ACHN (cell line): ENCODE measurements at places on chromosomes 5 and 9.

DNA sequence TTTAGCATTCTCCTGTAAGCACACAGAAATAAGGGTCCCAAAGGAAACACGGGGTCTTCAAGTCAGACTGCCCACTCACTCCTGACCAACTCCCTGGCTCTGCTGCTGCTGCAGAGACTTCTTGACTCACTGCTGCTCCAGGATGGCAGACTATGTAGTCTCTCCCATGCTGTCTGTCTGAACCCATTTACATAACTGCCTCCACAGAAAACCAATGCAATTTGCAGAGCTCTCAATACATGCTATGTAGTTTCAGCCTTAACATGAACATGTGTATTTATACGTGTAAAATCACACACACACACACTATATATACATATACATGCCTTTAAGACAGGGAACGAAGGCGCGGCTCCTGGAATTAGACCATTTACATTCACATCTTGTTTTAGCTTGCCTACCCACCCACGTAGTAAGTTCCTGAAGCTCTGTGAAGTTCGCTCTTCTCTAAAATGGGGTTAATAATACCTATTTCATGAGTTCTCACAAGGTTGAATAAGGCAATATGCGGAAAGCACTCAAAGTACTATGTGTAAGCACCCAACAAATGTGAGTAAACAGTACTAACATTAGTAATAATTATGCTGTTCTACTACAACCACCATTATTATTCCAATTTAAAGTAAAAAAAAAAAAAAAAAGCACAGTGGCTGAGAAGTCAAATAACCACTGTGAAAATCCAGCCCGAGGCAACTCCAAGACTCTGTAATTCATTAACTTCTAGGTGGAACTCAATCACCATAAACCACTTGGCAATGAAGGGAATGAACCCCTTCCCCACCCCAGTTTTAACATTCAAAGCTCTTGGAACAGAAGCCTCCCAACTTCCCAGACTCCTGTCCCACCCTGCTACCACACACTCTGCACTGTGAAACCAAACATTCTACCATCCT, 31.8 kb downstream of the PRELID2 start:
- DNase-seq = no peak

DNA sequence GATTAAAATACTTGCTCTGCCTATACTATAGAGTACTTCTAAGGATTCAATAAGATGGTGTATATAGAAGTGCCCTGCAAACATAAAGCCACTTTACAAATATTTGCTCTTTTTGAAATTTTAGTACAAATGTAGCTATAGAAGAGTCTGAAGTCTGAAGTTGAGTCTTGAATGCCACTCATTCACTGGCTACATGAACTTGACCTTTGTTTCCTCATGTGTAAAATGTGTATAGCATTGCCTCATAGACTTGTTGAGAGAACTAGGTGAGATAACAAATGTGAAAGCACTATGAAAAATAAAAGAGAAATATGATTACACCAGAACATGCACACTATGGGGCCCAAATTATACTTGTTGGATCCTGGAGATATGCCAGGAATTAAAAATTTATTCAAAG, 244.7 kb downstream of the SEC61B start:
- DNase-seq = no peak

GRCh38 chr9:136249877-136250559, 4.4 kb upstream of the QSOX2 start:
- no peak for DNase-seq

DNA sequence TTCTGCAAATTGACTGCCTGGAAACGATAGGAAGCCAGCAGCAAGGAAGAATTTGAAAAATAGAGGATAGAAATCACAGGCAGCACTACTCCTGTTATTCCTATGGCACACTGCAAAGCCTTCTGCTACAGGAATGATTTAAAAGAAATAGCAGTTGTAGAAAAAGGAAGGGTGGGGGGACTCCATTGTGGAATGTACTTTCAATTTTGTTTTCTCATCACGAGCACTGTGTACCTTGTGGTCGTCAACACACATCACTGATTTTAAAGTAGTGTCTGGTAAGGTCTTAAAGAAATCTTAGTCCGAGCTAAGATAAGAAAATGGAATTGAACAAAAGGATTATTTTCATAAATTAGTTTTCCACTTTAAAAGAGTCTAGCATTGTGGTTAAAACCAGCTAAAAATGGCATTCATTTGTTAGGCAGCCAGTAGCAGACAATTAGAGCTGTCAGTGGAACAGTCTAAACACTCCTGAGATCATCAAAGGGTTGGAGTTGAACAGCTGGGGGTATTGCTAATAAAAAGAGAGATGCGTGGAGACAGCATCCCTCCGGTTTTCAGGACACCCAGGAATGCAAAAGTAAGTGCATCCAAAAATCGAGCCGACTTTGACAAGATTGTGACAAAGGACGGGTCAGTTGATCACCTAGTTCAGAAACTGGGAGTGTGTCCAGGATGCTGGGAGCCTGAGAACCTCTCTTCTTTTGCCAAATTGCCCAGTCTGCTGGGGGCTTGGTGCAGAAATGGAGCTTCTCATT, 97.8 kb upstream of the WWC1 start:
- no peak for DNase-seq

- DNase-seq = no peak
Measured at GRCh38 chr9:123248630-123249029, 19.8 kb downstream of the STRBP start.

GRCh38 chr9:13149454-13149853, 130.0 kb downstream of the MPDZ start:
- no peak for DNase-seq

DNA sequence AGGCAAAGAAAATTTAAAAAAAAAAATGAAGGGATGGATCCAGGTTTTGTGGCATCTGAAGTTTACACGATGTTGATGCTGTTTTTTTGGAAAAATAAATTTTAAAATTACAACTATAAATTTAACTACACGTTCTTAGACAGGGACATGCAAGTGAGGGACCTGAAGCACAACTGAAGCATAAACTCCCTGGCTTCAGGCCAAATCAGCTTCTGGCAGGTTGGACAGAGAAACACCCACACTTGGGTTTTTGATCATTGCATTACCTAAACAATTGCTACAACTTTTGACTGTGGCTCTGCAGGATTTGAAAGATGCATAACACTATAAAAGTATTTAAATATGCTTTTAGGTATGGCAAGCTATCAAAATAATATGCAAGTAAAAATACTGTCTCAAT, 1318.3 kb upstream of the DMAC1 start:
- no peak for DNase-seq

- DNase-seq = no peak
Measured at GRCh38 chr9:21434202-21435014, 5.8 kb upstream of the IFNA1 start.

DNA sequence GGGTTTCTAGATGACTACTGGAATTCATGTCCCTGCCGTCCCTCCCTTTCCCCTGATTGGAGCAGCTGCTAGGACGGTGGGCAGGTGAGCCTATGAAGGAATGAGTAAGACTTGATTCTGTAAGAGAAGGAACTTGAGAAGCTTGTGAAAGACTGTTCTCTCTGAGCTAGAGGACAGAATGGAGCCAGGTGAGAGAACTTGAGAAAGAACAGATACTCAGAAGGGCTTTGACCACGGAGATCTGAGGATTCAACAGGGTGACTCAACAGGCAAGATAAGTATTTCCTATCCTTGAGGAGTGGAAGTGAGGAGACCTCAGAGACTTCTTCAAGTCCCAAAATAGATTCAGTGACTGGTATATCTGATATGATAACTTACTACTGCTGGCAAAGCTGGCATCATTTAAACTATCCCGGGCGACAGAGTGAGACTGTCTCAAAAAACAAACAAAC, 41.9 kb downstream of the HSDL2 start:
- no peak for DNase-seq

GRCh38 chr5:23742701-23743100, 235.3 kb downstream of the PRDM9 start:
- DNase-seq = no peak

- DNase-seq = no peak
Measured at GRCh38 chr9:82957529-82958379, 105.2 kb downstream of the RASEF start.

- DNase-seq = peak; percentile 31
Measured at GRCh38 chr5:96721351-96721977, 59.3 kb downstream of the CAST start.

- DNase-seq = no peak
Measured at GRCh38 chr5:14901462-14902051, 30.0 kb upstream of the ANKH start.

DNA sequence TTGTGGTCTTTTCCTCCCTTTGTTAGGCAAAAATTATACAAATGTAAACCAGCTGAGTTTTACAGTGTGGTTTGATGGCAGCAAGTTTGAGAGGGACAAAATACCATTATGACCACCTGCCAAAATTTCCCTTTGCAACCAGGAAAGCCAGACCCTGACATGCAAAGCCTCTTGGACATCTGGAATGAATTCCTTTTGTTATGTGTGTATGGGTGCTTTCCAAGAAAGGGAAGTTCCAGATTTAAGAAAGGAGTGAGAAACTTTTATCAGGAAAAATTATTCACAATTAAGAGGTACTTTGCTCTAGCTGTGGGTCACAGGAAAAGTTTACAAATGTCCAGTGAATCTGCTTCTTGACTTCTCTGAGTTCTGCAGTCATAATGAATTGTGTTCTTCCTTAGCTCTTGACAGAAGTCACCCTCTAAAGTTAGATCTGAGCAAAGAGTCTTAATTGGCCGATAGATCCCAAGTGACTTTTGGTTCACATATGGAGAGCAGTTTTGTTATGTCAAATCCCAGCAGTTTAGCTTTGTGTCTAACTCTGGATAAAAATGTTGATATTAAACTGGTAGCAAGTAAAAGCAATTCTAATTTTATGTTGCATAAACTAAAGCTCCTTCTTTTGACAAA, 295.9 kb upstream of the ZNF608 start:
- DNase-seq = no peak

DNA sequence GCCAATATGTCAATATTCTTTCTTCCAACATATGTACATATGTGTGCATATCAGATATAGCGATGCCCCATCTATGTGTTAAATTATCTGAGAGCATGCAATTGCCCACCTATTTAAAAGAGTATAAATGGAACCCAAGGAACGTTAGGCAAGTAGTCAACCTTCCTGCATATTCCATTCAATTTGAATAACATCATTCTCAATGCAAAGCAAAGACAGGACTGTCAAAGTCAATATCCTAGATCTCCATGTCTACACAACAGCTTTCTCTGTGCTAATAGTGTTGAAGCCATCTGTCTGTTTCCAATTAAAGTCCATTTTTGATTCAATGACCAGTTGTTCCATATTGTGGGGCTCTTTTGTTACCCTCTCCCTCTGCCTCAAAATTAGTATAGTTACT, 85.3 kb upstream of the COX7C start:
- no peak for DNase-seq

DNA sequence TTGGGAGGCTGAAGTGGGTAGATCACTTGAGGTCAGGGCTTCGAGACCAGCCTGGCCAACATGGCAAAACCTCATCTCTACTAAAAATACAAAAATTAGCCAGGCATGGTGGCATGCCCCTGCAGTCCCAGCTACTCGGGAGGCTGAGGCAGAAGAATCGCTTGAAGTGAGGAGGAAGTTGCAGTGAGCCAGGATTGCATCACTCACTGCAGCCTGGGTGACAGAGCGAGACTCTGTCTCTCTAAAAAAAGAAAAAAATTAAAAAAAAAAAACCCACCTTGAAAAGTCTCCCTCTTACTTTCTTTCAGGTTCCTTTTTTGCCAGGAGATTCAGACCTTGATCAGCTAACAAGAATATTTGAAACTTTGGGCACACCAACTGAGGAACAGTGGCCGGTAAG, 34.2 kb downstream of the CDK7 start:
- no peak for DNase-seq

DNA sequence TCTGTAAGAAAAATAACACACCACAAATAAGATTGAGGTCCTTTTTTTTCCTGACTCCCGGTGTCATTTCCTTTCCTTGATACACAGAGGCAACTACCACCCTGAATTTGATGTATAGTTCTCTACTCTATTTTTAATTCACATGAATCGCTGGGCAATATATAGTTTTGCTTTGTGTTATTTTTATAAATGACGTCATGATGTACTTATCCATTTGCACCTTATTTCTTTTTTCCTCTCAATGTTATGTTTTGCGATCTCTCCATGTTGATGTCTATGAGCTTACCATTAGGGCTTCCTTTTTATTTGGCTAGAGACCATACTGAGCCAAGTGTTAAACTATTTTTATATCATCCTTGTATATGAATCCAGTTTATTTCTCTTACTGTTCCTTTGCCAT, 175.9 kb downstream of the PAPPA start:
- no peak for DNase-seq

DNA sequence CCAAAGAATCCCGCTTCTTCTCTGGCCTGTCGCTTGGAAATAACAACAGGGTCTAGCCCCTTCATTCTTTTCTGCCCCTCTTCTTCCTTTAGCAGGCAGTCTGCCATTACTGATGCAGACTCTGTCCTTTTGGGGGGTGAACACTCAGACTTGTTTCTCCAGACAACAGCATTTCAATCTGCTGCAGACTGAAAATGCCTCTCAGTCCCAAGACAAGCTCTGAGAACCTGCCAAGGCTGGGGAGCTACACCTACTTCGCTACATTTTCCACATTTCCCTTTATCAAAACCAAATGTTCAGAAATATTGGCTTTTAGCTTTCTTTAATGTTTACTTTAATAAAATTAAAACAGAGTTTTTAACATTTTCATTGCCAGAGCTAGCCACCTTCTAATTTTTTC, 152.4 kb downstream of the MPDZ start:
- no peak for DNase-seq

GRCh38 chr5:176875783-176876505, 23.2 kb downstream of the HK3 start:
- no peak for DNase-seq

GRCh38 chr9:92668746-92669526, 995 bp downstream of the IPPK start:
- peak; percentile 64 for DNase-seq

DNA sequence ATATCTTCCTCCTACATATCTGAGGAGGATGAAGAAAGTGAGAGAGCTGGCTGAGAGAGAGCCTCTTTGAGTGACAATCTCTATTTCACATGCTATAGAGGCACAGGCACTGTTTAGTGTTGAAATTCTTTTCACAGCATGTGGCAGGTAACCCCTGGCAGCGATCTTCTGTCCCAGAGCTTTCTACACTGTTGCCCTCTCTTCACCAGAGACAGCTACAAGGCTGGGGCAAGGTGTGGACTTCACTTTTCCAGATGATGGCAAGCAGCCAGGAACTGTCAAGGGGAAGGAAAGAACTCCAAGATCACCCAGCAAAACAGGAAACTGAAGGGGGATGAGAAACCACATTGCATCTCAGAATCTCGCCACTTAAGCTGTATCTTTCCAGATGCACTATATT, 205.2 kb downstream of the CAAP1 start:
- no peak for DNase-seq
